ENCODE measurements at places on chromosomes 4 and X.
A peak's percentile ranks its signal among the peaks of the same experiment; 100 is the strongest.

GRCh38 chr4:82421796-82422560 lies 8.3 kb downstream of the HNRNPDL start:
- DNase-seq = no peak

DNA sequence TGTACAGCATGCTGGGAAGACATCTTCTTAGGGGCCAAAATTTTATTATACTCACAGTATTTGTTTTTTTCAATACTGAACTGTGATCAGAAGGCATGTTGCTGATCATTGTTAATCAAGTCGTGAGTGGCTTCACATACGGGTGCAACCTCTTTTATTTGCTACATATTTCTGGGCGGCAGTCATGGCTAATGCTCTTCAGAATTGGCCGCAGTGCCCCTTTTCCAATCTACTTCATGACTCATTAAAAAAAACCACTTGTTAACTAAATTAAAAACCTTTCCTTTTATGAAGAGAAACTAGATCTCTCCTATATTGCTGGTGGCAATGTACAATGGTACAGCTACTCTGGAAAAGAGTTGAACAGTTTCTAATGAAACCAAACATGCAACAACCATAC lies 101.5 kb upstream of the C1GALT1C1 start:
- peak; percentile 24 for DNase-seq

GRCh38 chrX:152915541-152916241 lies 17.8 kb downstream of the ZNF185 start:
- DNase-seq = peak; percentile 54

DNA sequence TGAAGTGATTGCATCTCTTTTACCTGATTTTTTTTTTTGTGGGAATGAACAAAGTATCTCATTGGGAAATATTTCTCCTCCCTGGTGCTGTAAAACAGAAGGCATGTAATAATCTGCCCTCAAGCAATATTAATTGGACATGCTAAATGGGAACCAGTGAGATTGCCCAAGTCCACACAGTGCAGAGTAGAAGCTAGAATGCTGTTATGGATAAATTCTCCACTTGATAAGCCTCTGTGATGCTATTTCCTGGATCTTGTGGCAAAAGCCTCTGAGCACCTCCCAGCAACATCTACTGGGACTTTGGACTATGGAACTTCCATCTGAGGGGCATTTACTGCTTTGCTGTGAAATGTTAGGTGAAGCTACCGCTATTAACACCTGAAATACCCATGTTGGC lies 46.9 kb upstream of the YTHDC1 start:
- DNase-seq = no peak

DNA sequence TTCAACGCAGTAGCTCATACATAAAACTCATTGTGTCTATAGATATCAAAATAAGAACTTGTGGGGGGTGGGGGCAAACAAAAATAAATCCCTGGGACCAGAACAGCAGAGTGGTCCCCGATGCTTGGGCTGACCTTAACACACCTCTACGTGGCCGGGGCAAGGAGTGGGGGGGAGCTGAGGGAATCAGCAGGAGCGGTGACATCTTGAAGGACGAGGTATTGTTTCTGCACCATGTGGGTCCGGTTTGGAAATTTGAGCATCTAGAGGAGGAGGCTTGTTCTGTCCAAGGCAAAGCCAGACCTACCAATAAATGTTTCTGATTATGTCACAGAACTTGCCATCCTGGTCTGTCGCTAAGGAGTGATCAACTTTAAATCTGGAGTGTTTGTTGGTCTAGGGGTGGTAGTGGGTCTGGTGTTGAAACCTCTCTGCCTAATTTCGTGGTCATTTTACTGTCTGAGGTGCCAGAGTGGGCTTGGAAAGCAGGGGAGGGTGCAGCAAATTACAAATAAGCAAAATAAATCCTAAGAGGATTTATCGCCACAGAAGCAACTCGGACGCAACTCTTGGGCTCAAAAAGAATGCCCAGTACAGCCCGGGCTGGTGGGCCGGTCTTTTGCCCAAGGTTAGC lies 774 bp upstream of the RAPGEF2 start:
- peak; percentile 12 for DNase-seq

DNA sequence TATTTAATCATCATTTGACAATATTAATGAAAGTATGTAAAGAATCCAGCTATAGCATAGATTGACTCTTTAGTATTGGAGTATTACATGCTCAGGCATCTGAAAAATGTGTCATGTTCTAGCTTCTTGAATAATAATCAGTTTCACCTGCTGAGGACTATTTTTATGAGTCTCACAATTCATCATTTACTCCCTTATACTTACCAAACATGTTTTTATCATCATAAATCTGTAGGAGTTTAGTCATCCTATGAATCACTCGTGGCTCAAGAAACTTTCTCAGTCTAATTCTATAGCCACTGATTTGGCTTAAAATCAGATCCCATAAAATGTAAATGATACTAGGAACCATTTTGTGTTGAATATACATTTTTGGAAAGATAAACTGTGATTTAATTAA lies 1616.1 kb downstream of the C4orf33 start:
- no peak for DNase-seq

- peak; percentile 49 for DNase-seq
These were observed 45.5 kb downstream of the TMEM144 start for GRCh38 chr4:158255727-158256324.
